ENCODE measurements at places on chromosomes 3 and 15.

GRCh38 chr15:73941044-73941443 is 14.8 kb downstream of the LOXL1 start:
- no peak for DNase-seq

DNA sequence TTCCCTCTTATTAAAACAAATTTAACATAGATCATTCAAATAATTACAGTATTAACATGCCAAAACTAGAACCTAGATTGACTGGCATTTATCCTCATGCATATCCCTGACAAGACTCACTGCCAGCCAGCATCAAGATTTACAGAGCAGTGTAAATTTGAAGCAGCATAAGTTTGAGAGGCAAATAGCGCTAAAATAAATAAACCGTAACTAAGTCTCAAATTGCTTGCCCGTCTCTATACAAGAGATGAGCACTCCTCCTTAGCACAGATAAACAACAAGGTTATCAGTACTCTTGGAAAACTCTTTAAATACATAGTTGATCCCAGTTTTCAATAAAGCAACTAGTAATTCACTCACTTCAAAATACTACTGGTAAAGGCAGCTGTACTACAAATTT is 29.6 kb downstream of the MSL2 start:
- no peak for DNase-seq

DNA sequence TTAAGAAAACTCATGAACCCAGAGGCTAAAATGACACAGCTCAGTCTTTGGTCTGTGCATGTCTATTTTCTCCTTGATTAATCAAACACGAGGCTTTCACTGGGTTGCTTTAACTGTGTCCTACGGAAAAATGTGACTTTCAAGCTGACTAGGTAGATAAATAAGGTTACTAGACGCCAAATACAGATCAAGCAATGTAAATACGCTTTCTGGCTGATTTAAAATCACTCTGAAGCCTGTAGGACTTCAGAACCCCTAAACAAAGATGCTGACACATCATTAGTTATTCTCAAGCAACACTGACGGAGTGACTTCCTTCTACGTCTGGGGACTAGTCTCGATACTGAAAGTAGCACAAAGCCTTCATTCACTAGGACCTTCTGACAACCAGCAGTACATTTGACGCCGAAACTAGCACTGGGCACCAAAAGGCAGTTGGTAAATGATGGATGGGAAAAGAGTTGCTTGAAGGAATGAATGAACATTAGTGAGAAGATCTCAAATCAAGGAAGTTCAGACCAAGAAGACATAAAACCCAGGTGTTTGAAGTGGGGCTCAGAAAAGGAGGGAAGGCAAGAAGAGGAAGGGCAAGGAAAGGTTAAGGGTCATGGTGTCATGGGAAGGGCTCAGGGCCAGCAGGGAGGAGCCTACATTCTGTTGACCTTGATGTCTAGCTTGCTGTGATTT is 67.1 kb upstream of the CDV3 start:
- DNase-seq, result no peak

- no peak for DNase-seq
Observed at GRCh38 chr3:160676547-160677303, at the start of gene ARL14. ARL14 (plus strand) TSS chr3:160677160; CDS start chr3:160677347, 187 bp downstream.
